ENCODE measurements at places on chromosomes 5 and 9.

GRCh38 chr9:92611621-92612285 lies 58.2 kb downstream of the IPPK start:
- DNase-seq, result no peak

- no peak for DNase-seq
Observed at GRCh38 chr9:136050266-136050700, 44.8 kb downstream of the NACC2 start.

DNA sequence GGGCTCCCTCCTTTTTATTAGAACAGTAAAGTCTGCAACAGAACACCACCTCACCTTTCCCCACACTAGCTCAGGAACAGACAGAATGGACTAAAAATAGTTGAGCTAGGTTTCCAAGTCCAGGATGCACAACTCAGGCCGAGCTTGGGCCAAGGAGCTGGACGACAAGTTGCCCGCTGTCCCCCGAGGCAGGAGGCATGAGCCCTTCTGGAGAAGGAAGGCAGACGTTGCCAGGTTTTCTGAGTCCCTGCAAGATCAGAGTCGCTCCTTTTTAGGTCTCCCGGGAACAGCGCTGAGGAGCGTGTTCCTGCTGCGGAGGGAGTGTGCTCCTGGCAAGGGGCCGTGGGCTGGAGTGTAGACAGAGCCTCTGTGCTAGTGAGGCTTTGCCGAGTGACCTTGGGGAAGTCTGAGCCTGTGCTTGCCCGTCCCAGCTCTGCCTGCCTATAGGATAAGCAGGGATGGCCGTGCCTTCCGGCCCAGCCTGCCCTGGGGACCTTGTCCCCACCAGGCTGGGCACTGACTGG lies 121.6 kb downstream of the WNK2 start:
- no peak for DNase-seq

GRCh38 chr5:166618526-166618925 lies 1672.9 kb upstream of the WWC1 start:
- DNase-seq, result no peak

GRCh38 chr5:6937677-6938076 lies 224.4 kb downstream of the TENT4A start:
- no peak for DNase-seq

DNA sequence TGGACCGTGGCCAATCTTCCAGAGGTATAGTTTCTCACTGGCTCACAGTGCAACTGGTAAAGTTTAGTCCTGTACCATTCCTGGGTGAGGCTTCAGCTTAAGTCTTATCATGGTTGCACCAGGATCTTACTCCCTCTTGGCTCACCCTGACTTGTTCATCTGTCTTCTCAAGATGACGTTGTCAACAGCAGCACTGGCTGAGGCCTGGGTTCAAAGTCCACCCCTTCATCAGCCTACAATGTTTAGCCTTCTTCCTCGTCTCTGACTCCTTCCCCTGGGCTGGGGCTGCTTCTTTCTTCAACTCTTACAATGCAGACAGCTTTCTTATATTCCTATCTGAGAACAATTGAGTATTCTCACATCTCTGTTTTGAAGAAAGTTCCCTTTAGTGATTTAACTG lies 311.1 kb upstream of the CLINT1 start:
- DNase-seq, result no peak

DNA sequence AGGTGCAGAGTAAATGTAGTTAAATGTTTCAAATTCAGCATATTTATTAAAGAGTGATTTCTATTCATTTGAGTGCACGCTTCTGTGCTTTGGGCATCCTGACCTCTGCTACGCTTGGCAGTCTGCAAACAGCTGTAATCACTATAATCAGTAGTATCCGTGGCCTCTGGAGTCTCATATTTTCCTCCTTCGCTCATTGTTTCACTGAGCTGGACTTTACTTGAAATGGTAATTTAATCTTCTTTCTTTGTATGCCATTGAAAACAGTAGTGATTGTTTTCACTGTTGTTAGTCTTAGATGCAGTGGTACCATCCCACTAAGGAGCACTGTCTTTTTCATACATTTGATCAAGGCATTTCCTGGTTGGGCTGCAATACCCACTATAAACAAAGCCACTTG lies 43.5 kb upstream of the CAVIN4 start:
- no peak for DNase-seq

- no peak for DNase-seq
Observed at GRCh38 chr5:153256-153655, 38.0 kb upstream of the LRRC14B start.

DNA sequence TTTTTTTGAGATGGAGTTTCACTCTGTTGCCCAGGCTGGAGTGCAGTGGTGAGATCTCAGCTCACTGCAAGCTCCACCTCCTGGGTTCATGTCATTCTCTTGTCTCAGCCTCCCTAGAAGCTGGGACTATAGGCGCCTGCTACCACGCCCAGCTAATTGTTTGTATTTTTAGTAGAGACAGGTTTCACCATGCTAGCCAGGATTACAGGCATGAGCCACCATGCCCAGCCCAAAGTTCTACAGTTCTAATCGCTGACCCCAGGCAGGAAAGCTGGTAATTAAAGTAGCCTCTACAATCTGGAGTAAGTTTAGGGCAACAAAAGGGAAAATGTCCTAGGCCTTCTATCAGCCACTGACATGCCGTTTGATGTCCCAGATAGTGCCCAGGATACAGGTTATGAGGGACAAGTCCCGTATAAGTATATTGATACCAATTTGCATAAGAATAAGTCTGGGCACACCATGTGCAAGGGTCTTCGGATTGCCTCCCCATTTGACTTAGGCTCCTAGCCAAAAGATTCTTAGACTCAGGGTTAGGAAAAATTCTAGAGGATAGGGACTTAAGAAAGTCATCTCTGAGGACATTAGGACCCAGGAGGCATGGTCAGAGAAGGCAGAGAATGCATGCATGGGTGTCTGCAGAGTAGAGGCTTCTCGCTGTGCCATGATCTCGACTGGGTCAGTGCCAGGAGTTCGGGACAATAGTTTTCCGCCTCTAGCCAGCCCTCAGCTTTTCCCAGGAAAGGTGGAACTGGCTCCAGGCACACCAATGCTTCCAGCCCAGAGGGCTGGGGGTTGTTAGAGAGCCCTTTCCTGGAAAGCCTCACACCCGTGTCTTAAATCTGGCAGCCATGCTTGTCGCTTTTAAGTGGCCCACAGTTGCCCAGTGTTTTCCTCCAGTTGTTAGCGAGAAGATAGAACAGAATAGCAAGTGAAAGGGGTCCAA lies 1111.1 kb downstream of the TAF11L14 start:
- peak; percentile 40 for DNase-seq

Data from CD8-positive, alpha-beta T cell (primary cell).